ENCODE measurements at places on chromosomes 4 and X. TPM values are rescaled to one million over a fixed set of nuclear protein-coding genes. Genes with fewer than 3 reads are reported as not detected.
A peak's percentile ranks its signal among the peaks of the same experiment; 100 is the strongest.

VGLL1 gene
- total RNA-seq = not detected

DNA sequence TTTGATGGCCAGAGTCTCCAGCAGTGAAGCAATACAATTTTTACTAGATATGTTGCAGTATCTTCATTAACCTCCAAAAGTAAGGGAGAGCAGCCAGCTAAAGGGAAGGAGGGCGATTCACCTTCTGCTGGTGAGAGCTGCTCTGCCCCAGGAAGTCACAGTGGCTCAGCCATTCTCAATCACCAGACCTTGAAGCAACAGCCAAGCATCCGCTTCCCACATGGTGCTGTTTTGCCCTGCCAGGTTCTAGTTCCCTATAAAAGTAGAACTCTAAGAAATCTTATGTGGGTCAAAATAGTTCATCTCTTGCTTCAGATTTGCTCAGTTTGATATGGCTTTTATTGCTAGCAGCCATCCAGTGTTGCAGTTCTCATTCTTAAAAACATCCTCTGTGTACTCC is 166.8 kb downstream of the STIM2 start:
- peak; percentile 24 for DNase-seq

- DNase-seq = no peak
These were observed 109.2 kb upstream of the HS3ST1 start for GRCh38 chr4:11537846-11538245.

- no peak for DNase-seq
These were observed 119.0 kb upstream of the BMP3 start for GRCh38 chr4:80911458-80911857.

DNA sequence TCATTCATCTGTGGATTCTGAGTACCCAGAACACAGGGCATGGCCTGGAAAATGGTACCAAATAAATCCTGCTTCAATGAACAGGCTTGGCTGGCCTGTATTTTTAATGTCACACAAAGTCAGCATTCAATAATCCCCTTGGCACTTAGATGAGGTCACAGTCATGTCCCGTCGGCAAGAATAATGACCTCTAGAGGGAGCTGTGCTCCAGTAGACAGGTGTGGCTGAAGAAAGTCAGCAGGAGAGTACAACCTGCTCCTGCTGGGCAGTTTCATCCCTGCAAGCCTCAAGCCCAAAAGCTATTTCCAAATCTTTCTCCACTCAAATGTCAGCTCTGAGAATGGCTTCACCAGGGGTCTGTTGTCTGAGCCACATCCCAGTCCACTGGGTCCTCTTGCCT is 404.0 kb upstream of the F9 start:
- no peak for DNase-seq

All from G401 (cell line).